ENCODE measurements at places on chromosomes 3 and 15.

GRCh38 chr15:75454471-75455378 lies 3.2 kb upstream of the SIN3A start:
- DNase-seq: peak; percentile 78

DNA sequence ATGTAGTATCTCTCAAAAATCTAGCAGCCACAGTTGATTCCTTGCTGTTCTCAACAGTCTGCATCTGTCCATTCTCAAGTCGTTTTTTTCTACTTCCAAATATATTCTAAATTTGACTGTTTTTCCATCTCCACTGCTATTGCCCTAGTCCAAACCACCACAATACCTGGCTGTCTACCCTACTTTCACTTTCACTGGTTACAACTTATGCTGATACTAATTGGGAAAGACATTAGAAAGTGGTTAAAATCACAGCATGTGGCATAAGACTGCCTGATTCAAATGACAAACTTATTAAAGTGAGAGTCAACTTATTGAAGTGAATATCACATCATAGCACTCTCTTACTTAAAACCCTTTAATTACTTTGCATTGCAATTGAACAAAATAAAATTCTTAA lies 72.6 kb downstream of the CHST2 start:
- DNase-seq: no peak

DNA sequence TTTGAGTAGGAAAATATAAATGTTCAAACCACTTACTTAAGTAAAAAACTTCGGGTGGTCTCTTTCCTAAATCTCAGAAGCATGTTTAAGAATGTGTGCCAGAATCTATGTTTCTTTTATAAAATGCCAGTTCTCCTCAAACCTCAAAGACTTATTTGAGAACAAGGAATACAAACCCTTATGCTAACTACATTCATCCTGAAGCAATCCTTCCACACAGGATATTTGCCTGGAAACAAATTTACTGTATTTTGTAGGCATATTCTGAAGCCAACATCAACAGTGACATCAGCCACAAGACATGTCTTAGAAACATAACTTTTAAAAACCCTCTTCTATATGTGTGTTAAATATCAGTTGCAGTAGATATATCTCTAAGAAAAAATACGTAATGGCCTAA lies 1077.0 kb downstream of the ROBO1 start:
- DNase-seq: no peak

DNA sequence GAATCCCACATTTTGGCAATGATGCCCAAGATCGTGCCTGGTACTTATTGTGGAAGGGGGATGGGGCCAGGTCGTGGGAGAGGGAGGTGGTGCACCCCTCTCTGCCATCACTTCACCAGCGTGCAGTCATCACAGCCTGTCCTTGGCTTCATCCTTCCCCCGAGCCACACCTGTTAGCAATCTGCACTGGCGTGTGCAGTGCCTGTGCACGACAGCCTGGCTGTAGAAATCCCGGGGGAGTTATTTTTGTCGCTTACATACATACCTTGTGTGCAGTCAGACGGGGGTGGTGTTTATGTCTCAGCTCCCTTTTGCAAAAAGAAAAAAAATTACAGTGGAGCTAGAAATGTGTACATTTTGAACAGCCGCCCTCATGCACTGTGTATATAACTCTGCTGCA lies 216.0 kb downstream of the TLE3 start:
- no peak for DNase-seq

- DNase-seq: no peak
These were observed 331.5 kb upstream of the SLCO3A1 start for GRCh38 chr15:91521996-91522395.

GRCh38 chr3:73542136-73542535 lies 82.6 kb downstream of the PDZRN3 start:
- no peak for DNase-seq

DNA sequence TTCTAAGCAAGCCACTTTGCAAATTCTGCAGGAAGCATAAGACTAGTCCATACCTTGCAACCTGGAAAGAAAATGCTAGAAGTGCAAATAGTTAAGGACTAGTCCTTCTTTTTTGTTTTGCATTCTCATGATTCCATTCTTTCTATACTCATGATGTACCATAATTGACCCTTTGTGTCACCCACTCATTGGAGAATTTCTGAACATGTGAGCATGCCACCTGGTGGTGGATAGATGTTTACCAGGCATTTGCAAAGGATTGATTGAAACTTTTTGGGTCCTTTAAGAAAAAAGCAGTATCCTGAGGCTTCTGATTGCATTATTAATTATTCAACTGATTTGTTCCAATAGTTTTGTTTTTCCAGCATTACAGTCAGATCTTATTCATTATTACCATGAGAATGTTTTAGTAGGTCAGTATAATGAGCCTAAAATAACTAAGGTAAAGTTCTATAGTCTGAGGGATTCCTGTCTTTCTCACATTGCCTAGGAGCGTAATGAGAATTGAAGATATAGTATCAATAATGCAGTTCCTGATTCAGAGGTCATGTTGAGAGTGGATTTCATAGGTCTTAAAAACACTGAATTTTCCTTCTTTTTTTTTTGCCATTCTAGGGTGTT lies 20.2 kb upstream of the DIPK2A start:
- peak; percentile 9 for DNase-seq

DNA sequence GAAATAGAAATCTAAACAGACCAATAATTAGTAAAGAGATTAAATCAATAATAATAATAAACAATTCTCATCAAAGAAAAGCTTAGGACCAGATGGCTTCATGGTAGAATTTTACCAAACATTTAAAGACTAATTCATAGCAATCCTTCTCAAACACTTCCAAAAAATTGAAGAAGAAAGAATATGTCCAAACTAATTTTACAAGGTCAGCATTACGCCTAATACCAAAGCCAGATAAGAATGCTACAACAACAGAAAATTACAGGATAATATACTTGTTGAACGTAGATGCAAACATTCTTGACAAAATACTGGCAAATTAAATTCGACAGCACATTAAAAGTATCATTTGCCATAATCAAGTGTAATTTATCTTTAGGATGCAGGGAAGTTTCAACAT lies 36.1 kb upstream of the CADM2 start:
- no peak for DNase-seq

GRCh38 chr3:70546679-70547078 lies 234.2 kb upstream of the MDFIC2 start:
- DNase-seq: no peak

DNA sequence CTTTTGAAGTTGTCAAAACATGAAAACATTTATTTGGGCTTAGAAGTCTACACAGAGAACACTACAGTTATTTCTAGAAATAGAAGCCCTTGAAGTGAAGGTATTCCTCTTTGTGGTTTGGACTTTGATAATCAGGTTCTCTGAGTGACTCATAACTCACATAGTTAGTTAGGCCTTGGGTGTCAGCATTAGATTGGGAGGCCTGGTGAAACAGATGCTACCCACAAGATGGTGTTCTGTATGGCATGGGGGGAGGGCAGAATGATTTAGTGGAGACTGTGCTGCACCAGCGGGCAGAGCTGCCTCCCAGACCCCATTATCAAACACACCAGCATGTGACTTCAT lies 108.9 kb upstream of the ETV5 start:
- DNase-seq: no peak

DNA sequence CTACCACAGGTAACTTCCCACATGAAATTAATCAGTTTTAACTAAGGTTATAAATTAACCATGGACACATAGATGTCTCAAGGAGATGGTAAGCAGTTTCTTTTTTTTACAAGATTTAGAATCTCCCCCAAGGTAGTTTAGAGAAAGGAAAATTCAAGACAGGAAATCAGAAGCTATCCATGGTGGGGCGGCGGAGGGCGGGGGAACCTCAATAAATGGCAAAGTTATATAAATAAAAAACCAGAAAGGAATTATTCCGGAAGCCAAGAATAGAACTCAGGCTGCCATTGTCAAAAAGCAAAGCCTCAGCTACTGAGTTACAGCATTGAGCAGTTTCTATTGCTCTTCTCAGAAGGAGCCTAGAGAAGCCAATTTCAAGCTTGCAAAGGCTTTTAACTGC lies 172.1 kb upstream of the SMAD3 start:
- no peak for DNase-seq

- DNase-seq: no peak
These were observed 93.6 kb downstream of the CNTN3 start for GRCh38 chr3:74520895-74521294.

GRCh38 chr15:29435811-29436210 lies 166.2 kb upstream of the NSMCE3 start:
- no peak for DNase-seq

GRCh38 chr3:33006571-33007286 lies 55.3 kb downstream of the CCR4 start:
- no peak for DNase-seq

DNA sequence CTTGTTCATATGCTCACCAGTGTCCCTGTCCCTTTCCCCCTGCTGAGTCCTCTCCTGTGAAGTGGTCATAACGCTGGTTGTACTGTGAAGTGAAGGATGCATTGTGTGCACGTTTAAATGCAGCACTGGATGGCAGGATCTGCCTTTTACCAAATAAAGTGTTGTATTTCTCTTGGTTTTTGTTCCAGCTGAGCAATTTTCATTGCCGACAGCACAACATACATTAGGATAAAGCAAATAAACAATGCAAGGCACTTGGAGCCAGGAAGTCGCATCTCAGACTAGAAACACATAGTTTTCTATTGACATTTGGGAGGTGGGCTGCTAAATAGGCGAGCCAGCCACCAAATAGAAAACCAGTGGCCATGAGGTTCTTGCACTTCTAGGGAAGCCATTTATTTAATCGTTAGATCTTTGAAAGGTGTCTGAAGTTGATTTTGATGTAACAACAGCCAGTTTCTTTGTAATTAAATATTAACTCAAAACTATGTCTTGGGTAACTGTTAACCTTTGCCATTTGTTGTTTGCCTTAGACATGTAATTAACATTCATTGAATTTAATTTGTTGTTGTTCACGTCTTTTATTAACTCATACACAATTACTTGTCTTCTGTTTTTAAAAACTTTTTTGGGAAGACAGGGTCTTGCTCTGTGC lies 185.3 kb downstream of the FNDC3B start:
- no peak for DNase-seq

DNA sequence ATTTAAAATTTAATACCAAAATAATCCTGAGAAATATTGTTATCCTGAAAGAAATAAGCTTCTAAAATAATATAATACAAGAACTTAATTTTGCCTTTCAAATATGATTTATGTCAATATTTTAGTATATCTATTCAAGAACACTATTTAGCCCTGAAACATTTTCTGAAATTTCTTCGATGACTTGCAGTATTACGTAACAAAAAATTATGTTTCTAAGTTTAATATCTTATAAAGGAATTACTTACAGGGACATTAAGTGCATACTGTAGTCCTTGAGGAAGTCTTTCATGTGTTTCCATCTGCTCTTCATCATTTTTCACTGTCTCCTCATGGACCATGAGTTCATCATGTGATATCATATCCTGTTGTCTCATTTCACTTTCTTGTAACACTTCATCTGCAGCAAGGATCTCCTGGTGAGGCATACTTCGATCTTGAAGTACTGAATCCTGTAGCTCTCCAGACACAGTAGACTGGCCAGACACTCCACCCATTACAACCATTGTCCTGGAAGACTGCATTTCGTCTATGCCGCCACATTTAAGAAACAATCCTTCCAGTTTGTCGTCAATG lies 62.0 kb downstream of the ZNF148 start:
- DNase-seq: no peak

DNA sequence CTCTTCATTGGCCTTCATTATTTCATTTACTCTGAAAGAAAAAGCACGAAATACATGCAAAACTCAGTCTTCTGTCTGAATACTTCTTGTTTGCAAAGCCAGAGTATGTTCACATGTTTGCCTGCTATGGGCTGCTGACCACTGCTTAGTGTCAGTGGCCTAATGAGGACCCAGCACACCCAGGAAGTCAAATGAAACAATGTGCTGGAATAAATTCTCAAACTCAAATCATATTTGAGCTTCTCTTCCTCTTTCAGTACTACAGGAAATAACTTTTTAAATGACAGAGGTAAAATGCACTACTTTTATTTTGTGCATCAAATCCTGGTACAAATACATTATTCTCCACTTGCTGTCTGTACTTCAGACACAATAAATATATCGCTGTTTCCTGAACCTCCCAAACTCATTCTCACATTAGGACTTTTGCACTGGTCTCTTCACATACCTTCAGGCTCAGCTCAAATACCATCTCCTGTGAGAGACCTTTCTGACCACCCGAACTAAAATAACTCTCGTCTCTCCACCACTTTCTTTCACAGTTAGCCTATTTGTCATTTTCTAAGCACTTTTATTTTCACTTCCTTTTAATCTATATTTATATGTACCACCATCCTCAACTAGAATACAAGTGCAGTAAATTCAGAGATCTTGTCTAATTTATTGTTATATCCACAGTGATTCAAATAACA lies 176.8 kb downstream of the TUSC7 start:
- DNase-seq: no peak

DNA sequence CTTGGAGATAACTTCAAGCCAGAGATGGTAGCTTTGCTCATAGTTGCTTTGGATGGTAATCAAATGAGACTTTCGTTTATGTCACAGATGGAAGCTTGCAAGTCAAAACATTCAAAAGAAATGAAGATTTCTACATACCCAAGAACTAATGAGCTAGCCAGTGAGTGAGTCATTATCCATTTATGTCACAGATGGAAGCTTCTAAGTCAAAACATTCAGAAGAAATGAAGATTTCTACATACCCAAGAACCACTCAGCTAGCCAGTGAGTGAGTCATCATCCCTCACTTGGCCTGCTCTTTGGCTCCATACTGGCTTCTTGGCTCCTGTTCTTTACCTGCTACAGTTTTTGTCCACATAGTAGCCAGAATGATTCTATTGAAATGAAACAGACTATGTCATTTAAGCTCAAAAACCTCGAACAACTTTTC lies 559.8 kb upstream of the CBLB start:
- no peak for DNase-seq

DNA sequence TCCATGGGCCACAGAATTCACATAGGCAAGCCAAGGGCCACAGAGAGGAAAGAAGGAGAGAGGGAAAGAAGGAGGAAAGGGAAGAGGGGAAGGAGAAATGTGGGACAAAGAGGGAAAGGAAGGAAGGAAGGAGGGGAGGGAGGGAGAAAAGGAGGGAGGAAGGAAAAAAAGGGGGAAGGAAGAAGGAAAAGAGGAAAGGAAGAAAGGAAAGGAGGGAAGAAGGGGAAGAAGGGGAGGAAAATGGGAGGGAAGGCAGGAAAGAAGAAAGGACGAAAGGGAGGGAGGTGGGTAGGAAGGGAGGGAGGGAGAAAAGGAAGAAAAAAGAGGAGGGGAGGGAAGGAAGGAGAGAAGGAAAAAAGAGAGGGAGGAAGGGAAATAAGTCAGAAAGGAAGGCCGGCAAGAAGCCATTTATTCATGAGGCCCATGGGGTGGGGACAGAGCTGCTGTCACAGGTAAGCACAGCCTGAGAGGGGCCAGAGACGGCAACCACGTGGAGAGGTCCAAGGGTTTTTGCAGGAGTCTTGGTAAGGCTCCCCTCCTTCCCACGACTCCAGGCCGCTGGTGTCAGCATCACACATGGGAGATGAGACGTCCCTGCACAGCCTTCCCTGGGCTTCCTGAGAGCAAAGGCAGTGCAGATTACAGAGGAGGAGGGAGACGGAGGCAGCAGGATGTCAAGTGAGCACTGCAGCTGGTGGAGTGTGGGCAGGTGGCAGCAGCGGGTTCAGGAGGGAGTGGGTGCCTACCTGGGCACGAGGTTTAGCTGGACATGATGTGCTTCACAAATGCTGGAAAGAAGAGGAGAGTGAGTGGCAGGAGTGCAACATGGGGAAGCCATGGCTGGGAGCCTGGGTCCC lies 5.5 kb downstream of the MYL3 start:
- DNase-seq: no peak

- no peak for DNase-seq
These were observed 400.3 kb downstream of the LRTM1 start for GRCh38 chr3:54527521-54527920.

Data from stimulated activated CD4-positive, alpha-beta T cell treated with anti-CD3 and anti-CD28 coated beads, Interleukin-2, amount 100 ng/mL, for 4 hours (primary cell).